ENCODE measurements at places on chromosomes 3 and 15.

GRCh38 chr3:129181819-129182218 is 1.9 kb downstream of the CNBP start:
- no peak for DNase-seq

GRCh38 chr15:100900136-100900794 is 18.9 kb upstream of the LRRK1 start:
- DNase-seq, result no peak

- no peak for DNase-seq
These were observed 51.6 kb upstream of the C15orf39 start for GRCh38 chr15:75149867-75150709.

DNA sequence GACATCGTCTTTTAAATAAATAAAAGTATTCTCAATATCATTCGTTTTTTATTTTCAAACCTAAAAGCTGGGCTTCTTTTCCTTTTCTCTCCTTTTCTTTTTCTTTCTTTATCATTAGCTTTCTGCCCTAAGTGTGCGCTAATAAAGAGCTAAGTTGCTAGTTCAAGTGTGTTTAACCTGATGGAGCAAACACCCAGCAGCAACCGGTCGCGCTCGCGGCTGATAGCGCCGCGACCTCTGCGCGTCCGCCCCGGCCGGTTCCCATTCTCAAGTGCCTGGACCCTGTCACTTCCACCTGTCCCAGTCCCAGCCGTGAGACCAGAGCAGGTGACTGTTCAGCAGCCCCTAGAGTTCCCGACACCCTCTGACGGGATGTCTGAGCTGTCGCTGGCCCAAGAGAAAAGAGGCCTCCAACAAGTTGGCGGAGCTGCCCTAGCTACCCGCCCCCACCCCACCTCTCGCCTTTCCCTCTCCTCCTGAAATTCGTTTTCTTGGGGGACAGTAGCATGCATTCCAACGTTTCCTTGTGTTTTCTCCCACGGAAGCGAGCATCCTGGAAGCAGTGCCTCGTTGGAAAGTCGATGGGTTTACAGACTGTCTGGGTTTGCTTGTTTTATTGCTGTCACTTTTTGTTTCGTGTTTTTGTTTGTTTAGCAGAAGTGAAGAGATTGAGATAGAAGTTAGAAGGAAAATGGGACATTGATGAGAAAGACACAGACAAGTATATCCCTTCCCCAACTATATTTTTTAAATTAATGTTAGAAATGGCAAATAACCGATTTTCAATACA is 3.1 kb upstream of the MECOM start:
- no peak for DNase-seq

- no peak for DNase-seq
These were observed 46.7 kb downstream of the TLE3 start for GRCh38 chr15:70050970-70051369.

- no peak for DNase-seq
These were observed 1.3 kb downstream of the HHLA2 start for GRCh38 chr3:108297647-108298046.

DNA sequence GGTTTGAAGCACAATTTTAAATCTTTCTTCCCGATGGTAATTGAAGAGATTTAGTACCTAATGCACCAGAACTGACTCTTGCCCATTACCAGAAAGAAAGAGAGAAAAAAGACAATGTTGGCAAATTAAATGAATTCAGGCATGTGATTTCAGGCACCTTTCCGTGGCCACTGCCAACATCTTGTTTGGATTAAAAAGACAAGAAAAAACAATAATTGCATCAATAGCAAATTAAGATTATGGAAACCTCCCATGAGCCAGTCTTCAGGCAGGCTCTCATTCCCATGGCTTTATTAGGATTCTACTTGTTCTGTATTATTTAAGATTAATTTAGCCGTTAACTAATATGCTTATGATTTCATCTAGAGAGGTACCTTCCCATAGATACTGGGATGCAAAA is 193.0 kb downstream of the GREM1 start:
- no peak for DNase-seq

DNA sequence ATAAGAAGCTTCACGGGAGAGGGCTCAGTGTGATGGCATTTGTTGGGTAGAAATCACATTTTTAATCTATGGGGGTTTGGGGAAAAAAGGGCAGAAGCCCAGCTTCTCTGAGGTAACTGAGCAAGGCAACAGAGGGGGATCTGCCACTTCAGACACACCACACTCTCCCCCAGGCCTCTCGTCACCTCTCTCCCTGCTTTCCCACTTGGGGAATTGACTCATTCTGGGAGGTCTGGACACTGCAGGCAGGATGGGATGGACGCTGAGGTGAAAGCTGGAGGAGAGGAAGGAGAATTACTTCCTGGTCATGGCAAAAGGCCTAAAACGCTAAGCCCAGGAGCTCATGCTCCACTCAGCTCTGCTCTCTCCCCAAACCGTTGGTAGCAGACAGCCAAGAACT is 33.2 kb downstream of the MYO5C start:
- DNase-seq, result no peak

- DNase-seq, result no peak
These were observed 69.7 kb upstream of the ARL6 start for GRCh38 chr3:97694876-97695275.

GRCh38 chr3:176961916-176962315 is 235.4 kb downstream of the TBL1XR1 start:
- no peak for DNase-seq

DNA sequence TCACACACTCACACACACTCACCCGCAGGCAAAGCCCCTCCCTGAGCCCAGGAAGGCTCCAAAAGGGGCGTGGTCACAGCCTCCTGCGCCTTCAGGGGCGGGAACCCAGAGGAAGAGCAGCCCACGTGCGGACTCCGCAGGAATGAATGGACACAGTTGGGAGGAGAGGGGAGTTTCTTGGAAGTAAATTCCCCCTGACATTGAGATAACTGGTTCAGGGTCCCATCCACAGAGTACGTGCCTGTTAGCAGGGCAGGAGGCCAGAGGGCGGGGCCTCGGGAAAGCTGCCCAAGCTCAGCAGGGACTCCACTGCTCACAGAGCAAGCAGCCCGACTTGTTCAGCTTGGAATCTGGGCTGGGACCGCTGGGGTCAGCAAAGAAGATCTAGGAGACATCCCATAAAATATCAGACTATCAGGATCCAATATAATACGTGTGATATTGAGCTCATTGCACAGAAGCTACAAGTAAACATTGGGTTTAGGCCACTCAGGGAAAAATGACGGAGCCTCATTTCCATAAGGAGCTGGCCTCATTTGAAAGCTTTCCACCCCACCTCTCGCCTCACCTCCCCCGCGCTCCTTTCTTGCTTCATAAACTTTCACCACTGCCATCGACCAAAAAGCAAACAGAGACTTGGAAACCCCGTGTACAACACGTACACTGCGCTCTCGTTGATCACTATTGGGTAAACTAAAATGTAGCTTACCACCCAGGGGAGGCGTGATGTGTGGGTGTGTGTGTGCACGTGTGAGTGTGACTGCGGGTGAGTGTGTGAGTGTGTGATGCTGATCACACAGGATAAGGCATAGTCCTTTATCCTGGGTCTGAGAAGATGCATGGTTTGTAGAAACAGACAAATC is 36.0 kb downstream of the TM2D3 start:
- DNase-seq, result no peak

DNA sequence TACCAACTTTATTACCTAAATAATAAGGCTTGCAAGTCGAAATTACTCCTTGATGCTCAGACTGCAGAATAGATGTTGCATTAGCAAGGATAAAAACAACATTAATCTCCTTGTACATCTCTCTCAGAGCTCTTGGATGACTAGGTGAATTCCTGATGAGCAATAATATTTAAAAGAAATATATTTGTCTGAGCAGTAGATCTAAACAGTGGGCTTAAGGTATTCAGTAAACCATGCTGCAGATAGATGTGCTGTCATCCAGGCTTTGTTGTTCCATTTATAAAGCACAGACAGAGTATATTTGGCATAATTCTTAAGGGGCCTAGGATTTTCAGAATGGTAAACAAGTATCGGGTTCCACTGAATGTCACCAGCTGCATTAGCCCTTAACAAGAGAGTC is 257.1 kb downstream of the TUSC7 start:
- DNase-seq, result no peak

DNA sequence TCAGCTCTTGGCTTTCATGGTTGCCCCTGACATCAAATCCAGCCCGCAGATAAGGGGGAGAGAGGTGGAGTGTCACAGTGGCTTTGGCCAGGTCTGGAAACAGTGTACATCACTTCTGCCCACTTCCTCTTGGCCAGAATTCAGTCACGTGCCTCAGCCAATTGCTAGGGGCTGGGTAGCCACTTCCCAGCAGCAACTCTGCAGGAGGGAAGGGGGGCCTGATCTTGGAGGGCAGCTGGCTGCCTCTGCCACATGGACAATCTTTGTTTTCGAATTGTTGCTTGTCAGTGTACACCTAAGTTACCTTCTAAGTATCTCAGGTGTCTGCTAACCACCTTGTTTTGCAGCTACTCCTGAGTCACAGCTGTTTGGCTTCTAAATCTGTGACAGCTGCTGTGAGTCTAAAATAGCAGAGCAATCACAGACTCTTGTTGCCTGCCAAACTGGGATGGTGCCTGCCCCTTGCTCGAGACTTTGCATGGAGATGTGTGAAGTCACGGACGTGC is 41.0 kb upstream of the LIMD1 start:
- DNase-seq, result no peak

GRCh38 chr3:65888980-65889706 is 149.6 kb downstream of the MAGI1 start:
- no peak for DNase-seq

DNA sequence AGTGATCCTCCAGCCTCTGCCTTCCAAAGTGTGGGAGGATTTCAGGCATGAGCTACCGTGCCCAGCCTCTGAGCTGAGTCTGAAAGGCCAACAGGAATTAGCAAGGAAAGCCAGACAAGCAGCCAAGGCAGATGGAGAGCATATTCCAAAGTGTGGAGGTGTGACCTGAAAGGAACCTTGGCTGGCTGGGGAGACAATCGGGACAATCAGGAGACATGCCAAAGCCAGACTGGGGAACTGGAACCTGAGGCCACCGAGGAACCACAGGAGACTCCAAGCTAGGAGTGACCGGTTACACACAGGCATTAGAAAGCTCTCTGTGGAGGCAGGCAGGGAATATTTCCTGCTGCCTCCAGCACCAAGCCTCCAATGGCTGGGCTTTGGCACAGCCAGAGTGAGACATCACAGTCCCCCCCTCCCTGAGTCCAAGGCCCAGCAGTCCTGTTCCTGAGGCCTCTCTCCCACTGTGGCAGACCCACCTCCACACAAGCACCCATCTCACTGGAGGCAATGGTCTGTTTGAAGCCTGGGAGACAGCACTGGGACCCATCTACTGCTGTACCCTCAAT is 4.5 kb upstream of the C15orf39 start:
- DNase-seq, result no peak

- no peak for DNase-seq
These were observed 20.3 kb upstream of the BMF start for GRCh38 chr15:40128766-40129660.

- DNase-seq, result no peak
These were observed 1.5 kb downstream of the IQCF5 start for GRCh38 chr3:51873876-51874275.

DNA sequence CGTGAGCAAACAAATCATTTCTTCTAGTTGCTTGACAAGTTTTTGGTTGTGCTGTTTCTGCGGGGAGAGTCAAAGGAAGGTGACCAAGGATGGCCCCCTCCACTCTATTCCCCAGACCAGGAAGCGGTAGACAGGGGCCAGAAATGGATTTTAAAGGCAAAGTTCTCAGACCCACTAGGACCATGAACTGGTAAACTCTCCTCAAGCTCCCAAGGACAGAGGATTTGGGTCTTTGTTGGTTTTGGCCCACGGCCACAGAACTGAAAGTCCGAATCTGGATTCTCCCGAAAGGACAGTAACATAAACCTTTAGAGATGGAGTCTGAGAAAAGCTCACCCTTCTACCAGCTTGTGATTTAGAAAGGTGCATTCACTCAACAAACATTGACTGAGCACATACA is 85.9 kb upstream of the C2CD4B start:
- no peak for DNase-seq

GRCh38 chr3:56291244-56291680 is 177.0 kb downstream of the ERC2 start:
- no peak for DNase-seq

GRCh38 chr3:57160765-57161538 is 4.2 kb downstream of the IL17RD start:
- DNase-seq, result no peak

DNA sequence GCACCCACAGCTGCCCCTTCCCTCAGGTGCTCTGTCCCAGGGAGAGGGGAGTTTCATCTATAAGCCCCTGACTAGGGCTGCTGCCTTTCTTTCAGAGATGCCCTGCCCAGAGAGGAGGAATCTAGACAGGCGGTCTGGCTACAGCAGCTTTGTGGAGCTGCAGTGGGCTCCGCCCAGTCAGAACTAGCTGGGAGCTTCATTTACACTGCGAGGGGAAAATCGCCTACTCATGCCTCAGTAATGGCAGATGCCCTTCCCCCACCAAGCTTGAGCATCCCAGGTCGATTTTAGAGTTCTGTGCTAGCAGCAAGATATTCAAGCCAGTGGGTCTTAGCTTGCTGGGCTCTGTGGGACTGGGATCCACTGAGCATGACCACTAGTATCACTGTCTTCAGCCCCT is 181.2 kb upstream of the RARB start:
- DNase-seq, result no peak

- no peak for DNase-seq
These were observed 74.9 kb upstream of the SCN5A start for GRCh38 chr3:38724392-38724736.

DNA sequence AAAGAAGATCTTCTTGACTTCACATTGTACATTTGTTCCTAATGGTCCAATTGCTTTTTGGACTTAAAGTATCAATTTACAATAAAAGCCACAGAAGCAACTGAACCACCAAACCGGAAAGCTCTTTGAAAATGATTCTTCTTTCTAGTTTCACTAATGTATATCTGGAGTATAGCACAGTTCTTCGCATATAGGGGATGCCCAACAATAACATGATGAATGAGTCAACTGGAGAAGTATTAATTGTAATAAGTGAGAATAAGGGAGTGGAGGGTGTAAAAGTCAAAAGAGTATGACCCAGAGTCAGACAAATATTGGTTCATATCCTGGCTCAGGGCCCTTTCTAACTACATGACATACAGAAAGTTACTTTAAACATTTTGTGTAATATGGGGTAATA is 425.2 kb downstream of the ZBTB20 start:
- no peak for DNase-seq

GRCh38 chr3:169280646-169281045 is 382.9 kb downstream of the MECOM start:
- DNase-seq, result no peak

- no peak for DNase-seq
These were observed 66.7 kb downstream of the ITGA11 start for GRCh38 chr15:68365140-68365745.

DNA sequence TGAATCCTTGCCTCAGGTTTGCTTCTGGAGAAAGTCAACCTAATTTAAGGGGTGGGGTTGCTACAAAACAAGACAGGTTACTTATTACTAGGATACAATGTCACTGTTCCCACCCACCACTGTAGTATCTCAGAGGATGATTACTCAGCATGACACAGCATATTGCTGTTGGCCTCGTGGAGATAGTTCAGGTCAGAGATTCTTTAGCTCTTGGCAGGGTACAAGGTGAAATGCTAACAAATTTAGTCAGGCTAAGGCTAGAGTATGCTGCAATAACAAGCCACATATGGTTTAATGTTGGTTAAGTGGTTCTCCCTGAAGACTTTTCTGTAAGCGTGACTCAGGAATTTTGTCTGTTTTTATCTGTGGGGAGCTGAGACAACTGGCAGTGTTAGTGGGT is 161.8 kb downstream of the EDEM1 start:
- no peak for DNase-seq

Data from activated gamma-delta T cell treated with anti-CD3 and anti-CD28 coated beads, Interleukin-2, amount 50 U/mL, for 16 hours (primary cell).